Left forelimb (tissue), 1 donor: ENCODE measurements at places on chromosomes 11 and 22.

DNA sequence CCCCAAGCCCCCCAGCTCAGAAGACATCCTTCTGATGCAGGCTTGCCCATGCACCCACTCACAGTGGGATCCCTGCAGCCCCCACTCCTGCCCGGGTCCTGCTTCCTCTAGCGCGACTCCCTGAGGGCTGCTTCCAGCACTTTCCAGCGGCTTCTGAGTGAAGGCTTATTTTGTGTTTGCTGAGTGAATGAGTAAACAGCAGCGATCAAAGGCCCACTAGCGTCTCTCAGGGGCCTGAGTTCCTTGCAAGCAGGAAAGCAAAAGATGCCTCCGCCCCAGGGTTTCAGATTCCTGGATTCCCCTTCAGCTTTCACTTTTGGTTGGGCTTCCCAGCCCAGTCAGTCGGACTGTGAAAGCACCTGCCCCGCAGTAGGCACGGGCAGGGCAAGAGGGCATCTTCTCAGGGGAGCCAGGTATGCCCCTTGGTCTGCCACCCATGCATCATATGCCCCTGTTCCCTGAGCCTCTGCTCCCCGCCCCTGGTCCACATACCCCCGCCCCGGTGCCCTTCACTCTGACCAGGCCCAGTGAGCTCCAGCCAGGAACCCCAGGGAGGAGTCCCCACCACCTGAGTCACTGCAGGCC is 9.2 kb downstream of the FADD start:
- DNase-seq = no peak

- DNase-seq = peak; percentile 18
Observed at GRCh38 chr11:12546660-12547059, 127.6 kb upstream of the TEAD1 start.

GRCh38 chr11:94171693-94172440 is 43.2 kb downstream of the PANX1 start:
- DNase-seq = no peak

DNA sequence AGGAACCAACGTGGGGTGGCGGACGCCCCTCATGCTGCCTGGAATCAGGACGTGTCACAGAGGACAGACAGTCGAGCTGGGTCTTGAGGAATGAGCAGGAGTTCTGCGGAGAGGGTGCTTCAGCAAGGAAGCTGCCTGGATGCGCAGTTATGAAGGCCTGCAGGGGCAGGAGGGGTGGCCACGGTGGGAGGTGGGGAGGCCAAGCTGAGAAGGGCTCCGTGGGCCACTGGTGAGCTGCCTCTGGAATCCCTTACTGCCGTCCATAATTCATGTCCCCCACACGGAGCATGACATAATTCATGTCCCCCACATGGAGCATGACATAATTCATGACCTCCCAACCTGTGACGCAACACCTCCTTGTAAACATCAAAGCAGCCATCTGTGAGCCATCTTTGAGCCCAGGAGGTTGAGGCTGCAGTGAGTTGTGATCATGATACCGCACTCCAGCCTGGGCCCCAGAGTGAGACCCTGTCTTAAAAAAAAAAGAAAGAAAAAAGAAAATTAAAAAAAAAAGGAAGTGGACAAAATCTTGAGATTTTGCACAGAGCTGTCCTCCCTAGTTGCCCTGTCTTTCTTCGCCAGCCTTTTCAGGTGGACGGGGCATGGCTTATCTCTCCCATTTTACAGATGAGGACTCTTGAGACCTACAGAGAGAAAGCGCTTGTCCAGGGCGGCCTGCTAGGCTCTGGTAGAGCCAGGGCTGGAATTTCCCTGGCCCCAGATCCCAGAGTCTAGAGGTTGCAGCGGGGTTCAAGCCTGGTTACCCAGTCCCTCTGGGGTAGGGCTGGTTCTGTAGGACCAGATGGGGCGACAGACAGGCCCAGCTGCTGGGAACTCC is 24.3 kb upstream of the PICK1 start:
- no peak for DNase-seq

- no peak for DNase-seq
Observed at GRCh38 chr22:39431216-39431801, 25.5 kb upstream of the MGAT3 start.

DNA sequence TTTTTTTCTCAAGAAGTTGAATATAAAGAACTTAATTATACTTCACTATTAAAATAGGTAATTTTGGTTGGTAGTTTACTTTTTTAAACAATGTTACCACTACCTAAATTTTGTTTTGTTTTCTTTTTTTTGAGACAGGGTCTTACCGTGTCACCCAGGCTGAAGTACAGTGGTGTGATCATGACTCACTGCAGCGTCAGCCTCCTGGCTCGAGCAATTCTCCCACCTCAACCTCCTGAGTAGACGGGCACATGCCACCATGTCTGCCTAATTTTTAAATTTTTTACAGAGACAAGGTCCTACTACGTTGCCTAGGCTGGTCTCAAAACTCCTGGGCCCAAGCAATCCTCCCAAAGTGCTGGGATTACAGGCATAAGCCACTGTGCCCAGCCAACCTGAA is 17.6 kb downstream of the SPCS2 start:
- DNase-seq = no peak

DNA sequence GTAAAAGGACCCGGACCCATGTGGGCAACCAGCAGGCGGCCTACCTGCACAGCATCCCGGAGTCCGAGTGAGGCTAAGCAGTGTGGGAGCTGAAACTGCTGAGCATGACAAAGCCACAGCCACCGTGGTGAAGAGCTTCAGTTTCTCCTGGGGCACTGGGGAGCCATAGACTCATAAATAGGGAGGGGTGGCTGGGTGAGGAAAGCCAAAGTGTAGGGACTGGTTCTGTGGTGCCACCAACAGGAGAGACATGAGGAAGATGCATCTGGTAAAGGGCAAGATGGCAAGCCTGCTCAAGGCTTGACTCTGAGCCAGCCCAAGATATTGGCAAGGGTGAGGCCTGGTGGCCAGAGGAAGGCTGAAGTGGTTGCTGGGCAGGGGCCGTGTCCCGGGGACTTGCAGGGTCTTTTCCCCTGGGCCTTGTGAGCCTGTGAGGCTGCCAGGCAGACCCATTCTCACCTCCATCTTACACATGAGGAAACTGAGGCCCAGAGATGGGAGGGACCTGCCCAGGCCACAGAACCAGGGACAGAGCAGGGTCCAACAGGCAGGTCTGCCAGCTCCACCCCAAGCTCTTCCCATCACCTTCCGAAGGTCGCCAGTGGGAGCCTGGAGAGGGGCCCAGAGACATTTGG is 30.4 kb downstream of the CYTH4 start:
- DNase-seq = no peak

- peak; percentile 71 for DNase-seq
Observed at GRCh38 chr22:35313311-35314121, 13.8 kb downstream of the TOM1 start.

- no peak for DNase-seq
Observed at GRCh38 chr11:62315431-62315830, 16.6 kb upstream of the SCGB1D4 start.
